AG20443 (cell line): ENCODE measurements at places on chromosomes 7 and 10.
A peak's percentile ranks its signal among the peaks of the same experiment; 100 is the strongest.

DNA sequence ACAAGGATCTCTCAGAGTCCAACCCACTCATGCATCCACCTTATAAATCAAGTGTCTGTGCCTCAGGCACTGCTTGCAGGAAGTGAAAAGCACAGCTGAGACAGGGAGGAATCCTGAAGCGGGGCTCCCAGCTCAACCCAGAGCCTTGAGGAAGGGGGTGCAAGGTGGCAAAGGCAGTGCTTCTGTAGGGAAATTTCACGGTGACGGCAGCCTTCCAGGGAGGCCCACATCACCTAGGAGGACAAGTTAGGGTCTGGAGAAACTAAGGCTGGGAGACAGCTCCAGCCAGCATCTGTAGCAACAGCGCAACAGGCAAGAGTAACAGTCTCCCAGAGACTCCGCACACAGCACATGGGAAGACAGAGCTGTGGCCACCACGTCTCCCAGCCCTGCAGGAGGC, 2.7 kb downstream of the AOC1 start:
- no peak for DNase-seq

- DNase-seq = peak; percentile 51
Measured at GRCh38 chr10:124091646-124092249, 1.6 kb downstream of the CHST15 start.

GRCh38 chr10:31101123-31101522, 69.5 kb upstream of the ZNF438 start:
- DNase-seq = peak; percentile 81

DNA sequence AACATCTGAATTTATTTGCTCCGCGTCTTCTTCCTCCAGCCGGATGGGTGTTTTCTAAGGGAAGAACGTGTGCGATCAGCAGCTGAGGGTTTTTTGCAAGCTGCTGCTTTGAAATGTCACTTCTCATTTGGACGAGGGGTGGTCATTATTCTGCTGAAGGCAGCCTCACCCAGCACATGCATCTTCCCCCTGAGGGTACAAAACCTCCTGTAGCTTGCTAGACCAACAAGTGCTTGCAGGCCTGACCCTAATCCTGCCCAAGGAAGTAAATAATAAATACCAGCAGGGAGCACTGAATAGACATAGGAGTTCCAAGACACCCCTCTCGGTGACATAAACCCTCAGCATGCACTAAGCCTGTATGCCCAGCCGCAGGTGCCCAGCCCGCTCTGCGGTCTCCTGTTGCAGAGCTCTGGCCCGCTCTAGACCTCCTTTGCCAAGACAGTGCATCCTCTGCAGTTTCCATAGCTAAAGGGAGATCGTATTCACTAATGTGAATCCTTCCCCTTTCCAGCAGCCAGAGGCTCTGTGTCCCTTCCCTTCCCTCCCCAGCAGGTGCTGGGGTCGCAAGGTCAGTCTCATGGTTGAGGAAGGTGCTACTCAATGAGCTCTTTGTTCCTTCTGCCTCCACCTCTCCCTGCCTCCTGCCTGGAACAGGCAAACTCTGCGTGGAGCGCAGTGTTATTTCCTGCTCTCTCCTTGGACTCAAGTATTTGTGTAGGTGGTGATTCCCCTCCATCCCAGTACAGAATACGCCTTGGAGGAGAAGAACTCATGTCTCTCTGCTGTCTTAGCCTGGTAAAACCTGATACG, 36.6 kb downstream of the SBDS start:
- DNase-seq = no peak

- peak; percentile 55 for DNase-seq
Measured at GRCh38 chr10:86644152-86644793, 10.1 kb upstream of the OPN4 start.

GRCh38 chr10:127743205-127743604, 6.2 kb downstream of the FOXI2 start:
- no peak for DNase-seq

GRCh38 chr7:151511946-151512345, 7.7 kb downstream of the RHEB start:
- DNase-seq = no peak

DNA sequence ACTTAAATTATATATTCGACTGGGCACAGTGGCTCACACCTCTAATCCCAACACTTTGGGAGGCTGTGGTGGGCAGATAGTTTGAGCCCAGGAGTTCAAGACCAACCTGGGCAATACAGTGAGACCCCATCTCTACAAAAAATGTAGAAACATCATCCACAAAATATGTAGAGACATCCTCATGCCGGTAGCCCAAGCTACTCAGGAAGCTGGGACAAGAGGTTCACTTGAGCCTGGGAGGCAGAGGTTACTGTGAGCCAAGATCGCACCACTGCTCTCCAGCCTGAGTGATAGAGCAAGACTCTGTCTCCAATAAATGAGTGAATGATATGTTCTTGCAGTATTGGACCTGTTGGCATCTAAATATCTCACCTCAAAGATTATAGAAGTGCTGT, 22.6 kb upstream of the TNS3 start:
- DNase-seq = no peak

- DNase-seq = no peak
Measured at GRCh38 chr7:79512261-79512660, 58.8 kb upstream of the MAGI2 start.

GRCh38 chr10:75239096-75239790, 3.5 kb upstream of the COMTD1 start:
- DNase-seq = no peak

- DNase-seq = no peak
Measured at GRCh38 chr7:101066141-101066832, 19.0 kb upstream of the TRIM56 start.

- DNase-seq = peak; percentile 84
Measured at GRCh38 chr7:139619367-139619657, 95.8 kb downstream of the CLEC2L start.
